ENCODE measurements at places on chromosomes 16 and 17. TPM values are rescaled to one million over a fixed set of nuclear protein-coding genes. Genes with fewer than 3 reads are reported as not detected.

ZG16 gene
- 1.5 TPM for total RNA-seq

KRT40 gene
- total RNA-seq, result 2.3 TPM

KCNJ12 gene
- 2.2 TPM for total RNA-seq

TOB1 gene
- total RNA-seq, result 54.9 TPM

ORMDL3 gene
- 82.7 TPM for total RNA-seq

CHD9 gene
- total RNA-seq, result 68.6 TPM

NLRC3 gene
- 0.34 TPM for total RNA-seq

SDK2 gene
- total RNA-seq, result 4.6 TPM

KRTAP4-6 gene
- not detected for total RNA-seq

TRIM25 gene
- 46.7 TPM for total RNA-seq

SMIM22 gene
- 7.8 TPM for total RNA-seq

ARL5C gene
- not detected for total RNA-seq

JPH3 gene
- 27.5 TPM for total RNA-seq

SLC35G6 gene
- not detected for total RNA-seq

ANKRD40CL gene
- total RNA-seq, result not detected

GRCh38 chr17:73541111-73541510 is 103.1 kb downstream of the SDK2 start:
- DNase-seq, result no peak

DNA sequence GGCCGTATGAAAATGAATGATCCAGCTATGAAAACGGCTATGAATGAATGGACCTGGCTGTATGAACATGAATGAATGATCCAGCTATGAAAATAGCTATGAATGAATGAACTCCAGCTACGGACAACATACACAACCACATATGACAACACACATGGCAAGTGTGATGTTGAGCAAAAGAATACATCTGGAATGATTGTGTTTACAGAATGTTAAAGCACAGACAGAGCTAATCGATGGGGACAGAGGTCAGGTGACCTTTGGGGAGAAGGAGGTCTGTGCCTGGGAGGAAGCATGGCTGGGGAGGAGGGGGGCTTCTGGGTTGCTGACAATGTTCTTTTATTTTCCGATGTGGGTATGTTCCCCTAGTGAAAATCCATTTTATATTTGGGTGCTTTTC is 174.0 kb upstream of the WSCD1 start:
- DNase-seq, result no peak

- no peak for DNase-seq
Measured at GRCh38 chr16:27779641-27780164, 229.8 kb downstream of the KATNIP start.

DNA sequence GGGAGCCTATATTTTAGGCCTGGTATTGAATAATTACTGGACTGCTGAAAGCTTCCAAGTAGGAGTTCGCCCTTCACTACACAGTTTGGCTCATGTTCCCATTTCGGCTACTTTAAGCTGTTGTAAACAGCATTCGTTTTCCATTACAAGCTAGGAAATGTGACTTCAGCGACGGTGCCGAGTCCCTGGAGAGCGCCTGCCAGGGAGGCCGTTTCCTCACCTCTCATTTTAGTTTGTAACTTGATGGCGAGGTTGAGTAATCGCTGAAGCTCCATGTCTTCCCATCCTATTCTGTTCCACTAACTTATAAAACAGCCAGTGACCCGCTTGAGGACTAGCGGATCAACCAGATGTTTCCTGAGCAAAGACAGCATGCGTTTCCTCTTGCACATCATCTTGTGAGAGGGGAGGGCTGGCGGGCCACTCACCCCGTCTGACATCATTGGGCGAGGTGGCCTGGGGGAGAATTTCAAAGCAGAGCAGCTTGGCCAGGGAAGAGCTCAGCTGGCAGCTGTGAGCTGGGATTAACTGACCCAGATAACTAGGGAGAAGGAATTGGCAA is 32.9 kb downstream of the PCTP start:
- DNase-seq, result no peak

GRCh38 chr16:56915336-56916119 is 16.4 kb upstream of the HERPUD1 start:
- no peak for DNase-seq

- no peak for DNase-seq
Measured at GRCh38 chr17:72404872-72405271, 284.1 kb downstream of the SOX9 start.

DNA sequence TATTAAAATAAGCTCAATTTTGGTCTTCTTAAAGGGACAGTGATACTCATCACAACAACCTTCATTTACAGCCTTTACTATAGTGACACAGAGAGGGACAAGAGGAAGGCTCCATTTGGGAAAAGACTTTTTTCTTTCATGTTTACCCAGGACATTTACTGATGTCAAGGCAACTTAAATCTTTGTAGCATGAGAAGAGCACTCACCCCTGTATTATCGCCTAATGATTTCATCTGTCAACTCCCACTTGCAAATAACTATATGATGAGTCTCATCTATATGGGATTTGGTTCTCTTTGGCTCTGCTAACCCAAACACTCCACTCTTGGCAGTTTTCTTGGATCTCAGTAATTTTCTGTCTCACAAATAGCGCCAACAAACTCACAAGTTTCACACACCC is 24.1 kb downstream of the BLMH start:
- DNase-seq, result no peak

GRCh38 chr16:12906271-12906670 is 4.9 kb downstream of the SHISA9 start:
- no peak for DNase-seq

DNA sequence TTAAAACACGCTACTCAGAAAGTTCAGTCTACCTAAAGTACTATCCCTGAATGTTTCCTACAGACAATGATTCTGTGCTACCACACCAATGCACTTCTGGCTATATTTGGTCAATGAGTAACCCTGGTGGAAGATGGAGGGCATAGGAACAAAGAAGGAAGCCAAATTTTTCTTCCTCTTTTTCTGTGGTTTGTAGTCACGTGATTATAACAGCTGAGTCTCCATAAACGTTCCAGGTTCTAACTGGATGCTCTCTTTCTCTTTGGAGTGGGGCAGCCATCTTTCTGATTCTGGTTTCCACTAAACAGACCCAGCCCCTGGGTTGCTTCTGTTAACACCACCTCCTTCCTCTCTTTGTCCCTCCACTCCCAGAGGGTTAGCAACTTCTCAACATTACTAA is 274.9 kb downstream of the CDH11 start:
- no peak for DNase-seq

- peak; percentile 80 for DNase-seq
Measured at GRCh38 chr16:70770626-70771552, 30.1 kb downstream of the VAC14 start.

GRCh38 chr17:37513711-37514110 is 24.0 kb downstream of the DUSP14 start:
- DNase-seq, result no peak

GRCh38 chr16:19093631-19094541 is 19.9 kb upstream of the ITPRIPL2 start:
- no peak for DNase-seq

- no peak for DNase-seq
Measured at GRCh38 chr17:60158751-60159478, 9.1 kb downstream of the CA4 start.

DNA sequence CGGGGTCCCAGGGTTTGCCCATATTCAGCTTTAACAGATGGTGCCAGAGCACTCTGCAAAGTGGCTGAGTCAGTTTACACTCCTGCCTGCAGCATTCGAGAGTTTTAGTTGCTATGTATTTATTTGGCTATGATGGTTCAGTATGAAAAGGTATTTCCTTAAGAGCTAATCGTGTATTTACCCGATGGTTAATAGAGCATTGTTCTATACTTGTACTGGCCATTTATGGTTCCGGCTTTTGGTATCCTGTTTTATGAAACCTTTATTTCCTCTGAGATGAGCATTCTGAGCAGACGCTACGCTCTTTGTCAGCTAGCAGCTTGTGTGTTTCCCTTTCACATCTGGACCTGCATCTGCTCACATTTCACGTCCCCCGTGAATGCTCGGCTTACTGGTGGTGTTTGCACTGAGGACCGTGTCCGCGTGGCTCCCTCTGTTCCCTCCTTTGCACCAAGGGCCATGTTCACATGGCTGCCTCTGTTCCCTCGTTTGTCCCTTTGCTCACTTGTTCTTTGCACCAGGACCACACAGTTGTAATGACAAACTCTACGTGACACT is 149.1 kb upstream of the CHMP6 start:
- no peak for DNase-seq

DNA sequence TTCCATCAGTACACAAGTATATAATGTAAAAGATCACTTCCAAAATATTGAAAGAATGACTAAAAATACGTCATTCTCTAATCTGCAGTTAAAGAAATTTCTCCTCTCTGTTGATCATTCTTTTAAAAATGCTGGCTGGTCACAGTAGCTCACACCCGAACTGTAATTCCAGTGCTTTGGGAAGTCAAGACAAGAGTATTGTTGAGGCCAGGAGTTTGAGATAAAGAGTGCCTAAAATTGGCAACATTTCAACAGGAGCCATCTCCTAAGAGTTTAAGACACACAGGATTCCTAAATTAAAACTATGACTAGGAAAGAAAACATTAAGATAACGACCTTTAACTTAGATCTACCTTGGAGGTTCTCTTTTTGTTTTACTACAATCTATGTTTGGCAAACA is 4.5 kb upstream of the USP32 start:
- DNase-seq, result no peak

GRCh38 chr17:76268015-76268749 is 3.0 kb downstream of the UBALD2 start:
- no peak for DNase-seq

- no peak for DNase-seq
Measured at GRCh38 chr17:28484296-28484695, 10.9 kb downstream of the SLC13A2 start.

DNA sequence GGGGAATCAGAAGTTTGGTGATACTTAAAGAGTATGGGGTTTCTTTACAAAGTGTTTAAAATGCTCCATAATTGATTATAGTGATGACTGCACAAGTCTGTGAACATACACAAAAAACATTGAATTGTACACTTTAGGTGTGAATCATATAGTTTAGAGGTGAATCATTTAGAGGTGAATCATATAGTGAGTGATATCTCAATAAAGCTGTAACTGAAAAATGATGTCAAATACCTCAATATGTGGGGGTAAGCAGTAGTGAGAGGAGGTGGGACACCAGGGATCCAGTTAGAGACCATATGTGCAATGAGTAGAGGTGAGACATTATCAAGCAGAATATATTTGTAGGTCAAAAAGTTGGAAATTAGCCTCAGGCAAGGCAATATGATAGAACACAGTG is 264.5 kb downstream of the PMP22 start:
- DNase-seq, result no peak

GRCh38 chr17:20074001-20074400 is 64.8 kb downstream of the SPECC1 start:
- no peak for DNase-seq

GRCh38 chr16:14070555-14070876 is 603 bp upstream of the MRTFB start:
- no peak for DNase-seq

GRCh38 chr17:59436900-59437299 is 105.4 kb downstream of the YPEL2 start:
- no peak for DNase-seq

- no peak for DNase-seq
Measured at GRCh38 chr17:6558932-6559752, 2.8 kb upstream of the PITPNM3 start.

GRCh38 chr16:140175-140857 is 1.8 kb upstream of the NPRL3 start:
- no peak for DNase-seq

DNA sequence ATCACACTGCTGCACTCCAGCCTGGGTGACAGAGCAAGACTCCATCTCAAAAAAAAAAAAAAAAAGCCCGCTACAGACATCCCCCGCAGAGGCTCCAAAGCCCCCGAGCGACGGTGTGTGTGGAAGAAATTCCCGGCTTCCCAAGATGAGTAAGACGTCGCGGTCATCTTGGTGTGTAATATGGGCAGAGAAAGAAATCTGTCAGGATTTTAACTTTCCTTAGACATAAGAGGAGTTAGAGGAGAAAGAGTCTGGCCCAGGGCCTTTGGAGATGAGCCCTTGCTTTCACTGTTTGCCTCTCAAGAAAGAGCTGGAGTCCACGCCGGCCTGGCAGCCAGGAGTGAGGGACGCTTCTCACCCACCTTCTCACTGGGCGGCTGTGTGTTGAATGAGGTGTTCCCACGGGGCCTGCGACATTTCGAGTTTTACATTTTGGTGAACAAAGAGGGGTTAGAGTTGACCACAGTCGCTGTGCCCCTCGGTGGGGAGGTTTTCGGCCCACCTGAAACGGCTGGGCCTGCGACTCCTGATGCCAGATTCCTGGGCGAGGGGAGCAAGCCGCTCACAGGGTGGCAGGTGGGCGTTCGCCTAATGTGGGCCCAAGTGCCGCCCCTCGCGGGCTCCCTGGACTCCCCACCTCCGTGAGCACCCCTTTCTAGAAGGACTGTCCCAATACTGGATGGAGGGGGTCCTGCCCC is 17.9 kb downstream of the C1QTNF1 start:
- DNase-seq, result no peak

GRCh38 chr16:2811703-2812471 is 5.2 kb upstream of the PRSS21 start:
- DNase-seq, result no peak

GRCh38 chr16:58904291-58904690 is 170.2 kb upstream of the GOT2 start:
- no peak for DNase-seq

DNA sequence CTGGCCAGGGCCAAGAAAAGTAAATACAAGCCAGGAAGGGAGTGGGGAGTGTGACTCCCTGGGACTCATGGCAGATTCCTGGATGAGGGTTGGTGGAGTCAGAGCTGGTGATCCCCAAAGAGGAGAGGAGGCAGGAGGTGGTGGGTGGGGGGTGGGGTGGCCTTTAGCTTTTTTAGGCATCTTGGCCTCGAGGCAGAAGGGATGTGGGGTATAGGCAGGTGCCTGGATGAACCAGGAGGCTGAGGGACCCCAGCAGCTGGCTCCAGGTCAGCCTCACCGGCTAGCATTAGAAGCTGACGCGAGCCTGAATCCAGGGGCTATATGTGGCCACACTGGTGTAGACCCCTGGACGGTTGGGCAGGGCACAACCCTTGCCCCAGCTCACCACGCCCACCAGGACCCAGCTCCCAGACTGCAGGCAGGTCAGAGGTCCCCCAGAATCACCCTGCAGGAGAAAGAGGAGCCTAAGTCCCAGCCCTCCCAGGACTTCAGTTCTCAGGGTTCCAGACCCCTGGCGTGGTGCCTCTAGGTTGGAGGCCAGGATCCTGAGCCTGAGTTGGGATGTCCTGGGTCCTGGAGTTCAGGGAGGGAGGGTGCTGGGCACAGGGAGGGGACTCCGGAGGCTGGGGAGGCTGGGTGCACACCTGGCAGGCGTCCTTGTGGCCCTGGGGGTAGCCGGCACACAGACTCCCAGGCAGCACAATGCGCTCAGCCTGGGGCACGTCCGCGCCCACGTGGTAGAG is 2.8 kb downstream of the PRSS33 start:
- no peak for DNase-seq

DNA sequence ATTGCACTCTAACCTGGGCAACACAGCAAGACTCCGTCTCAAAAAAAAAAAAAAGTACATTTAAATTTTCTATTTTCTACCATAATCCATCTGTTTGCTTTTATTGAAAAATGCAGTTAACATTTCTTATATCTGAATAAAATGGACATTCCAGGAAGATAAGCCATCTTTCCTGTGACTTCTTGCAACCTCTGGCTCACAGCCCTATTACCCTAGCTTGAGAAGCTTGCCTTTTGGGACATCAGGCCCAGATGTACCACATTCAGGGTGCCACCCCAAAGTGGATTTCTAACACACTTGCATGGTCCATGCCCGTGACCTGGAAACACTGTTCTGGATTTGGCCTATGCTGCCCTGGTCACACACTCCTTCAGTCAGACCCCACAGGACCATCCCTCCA is 30.1 kb upstream of the DDX52 start:
- no peak for DNase-seq

- no peak for DNase-seq
Measured at GRCh38 chr17:29401258-29401657, 11.1 kb downstream of the TAOK1 start.

All from type B pancreatic cell (in vitro differentiated cells).